ENCODE measurements at places on chromosomes 2 and 18.
A peak's percentile ranks its signal among the peaks of the same experiment; 100 is the strongest.

GRCh38 chr2:141707486-141707885, 423.3 kb downstream of the LRP1B start:
- no peak for DNase-seq

DNA sequence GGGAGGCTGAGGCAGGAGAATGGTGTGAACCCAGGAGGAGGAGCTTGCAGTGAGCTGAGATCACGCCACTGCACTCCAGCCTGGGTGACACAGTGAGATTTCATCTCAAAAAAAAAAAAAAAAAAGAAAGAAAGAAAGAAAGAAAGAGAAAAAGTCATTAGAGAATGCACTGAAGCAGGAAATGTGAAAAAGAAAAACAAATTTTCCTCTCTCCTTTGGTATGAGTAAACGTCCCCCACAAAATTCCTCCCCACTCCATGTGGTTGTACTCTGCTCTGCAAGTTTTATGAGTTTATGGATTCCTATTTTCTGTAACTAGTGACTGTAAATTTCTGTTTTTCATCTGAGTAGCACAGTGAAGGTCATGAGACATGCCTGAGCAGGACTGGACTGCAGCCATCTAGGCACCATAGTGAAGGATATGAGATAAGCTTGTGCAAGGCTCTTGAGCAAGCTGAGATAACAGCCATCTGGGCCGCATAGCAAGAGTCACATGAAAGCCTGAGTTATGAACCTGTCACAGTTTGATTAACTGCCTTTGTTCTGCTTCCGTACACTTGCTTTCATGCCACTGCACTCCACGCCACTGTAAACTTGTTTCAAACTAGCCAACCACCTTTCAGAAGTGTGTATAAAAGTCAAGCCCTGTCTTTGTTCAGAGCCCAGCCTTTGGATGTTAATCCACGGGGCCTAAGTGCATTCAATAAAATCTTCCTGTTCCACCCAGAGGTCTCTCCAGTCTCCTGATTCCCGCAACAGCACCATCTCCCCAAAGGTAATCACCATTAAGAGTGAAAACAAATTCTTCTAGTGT, 50.2 kb downstream of the SKA1 start:
- DNase-seq = no peak

DNA sequence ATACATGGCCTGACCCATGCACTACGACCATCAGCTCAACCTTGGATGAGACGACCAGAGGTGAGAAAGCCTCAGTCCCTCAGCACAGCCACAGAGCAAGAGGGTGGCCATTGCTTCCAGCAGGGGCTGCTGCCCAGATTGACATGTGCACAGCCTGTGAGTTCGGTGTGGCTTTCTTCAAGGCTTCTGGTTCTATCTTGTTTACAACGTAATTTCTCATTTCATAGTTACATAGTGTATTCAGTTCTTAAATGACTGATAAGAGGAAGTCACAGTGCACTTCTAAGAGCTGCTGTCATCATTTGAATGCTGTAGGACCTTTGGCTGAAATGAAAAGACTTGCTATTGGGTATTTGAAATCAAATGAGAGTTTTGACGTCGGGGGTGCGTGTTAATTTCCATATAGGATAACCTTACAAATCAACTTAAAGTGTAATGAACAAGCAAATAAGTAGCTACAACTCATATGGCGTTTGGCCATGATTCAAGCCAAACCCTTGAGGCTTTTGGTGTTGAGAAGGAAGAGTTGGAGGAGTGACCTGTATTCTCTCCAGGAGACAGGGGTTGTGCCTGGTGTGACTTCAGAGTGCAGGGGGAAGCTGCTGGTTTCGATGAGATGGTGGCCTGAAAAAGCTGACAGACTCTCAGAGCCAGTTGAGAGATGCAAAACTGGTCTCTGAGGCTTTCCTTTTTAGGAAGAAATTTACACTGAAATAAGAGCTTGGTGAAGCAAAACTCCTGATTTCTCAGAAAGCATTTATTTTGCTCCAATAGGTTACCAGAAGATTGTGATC, 51.0 kb downstream of the TSHZ1 start:
- DNase-seq = no peak

GRCh38 chr2:23622966-23623675, 238.1 kb downstream of the KLHL29 start:
- DNase-seq = no peak

DNA sequence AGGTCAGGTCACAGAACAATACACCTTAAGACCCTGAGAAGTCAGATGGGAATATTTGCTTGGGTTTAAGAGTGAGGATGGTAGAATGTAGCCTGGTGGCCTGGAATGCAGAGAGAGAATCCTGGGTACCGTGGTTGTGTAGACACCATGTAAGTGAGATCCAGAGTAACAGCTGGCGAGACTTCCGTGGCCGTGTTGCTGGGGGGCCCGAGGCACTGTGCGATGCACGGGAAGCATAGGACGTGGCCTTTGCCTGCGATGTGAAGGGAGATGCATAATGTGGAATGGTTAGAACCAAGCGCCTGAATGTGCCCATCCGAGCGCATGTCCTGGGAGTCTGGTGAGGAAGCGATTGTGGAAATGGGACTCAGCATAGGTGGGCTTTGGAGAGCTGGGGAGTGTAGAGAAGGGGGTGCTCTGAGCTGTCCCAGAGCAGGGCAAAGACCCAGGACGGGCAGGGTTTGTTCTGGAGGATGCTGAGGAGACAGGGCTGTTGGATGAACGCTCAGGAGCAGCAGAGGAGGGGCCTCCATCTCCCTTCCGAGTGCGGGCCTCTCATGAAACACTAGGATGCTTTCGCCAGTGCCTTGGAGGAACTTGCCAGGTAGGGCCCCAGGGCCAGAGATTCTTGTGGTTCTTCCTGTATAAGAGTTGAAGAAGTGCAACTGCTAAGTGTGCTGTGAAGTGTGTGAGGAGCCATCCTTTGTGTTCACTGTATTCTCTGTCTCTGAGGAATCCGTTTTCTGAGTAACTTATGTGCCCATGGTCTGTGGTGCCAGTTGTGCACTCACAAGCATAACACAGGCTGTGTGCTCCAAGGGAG, 7.1 kb downstream of the RNF144A start:
- DNase-seq = no peak

DNA sequence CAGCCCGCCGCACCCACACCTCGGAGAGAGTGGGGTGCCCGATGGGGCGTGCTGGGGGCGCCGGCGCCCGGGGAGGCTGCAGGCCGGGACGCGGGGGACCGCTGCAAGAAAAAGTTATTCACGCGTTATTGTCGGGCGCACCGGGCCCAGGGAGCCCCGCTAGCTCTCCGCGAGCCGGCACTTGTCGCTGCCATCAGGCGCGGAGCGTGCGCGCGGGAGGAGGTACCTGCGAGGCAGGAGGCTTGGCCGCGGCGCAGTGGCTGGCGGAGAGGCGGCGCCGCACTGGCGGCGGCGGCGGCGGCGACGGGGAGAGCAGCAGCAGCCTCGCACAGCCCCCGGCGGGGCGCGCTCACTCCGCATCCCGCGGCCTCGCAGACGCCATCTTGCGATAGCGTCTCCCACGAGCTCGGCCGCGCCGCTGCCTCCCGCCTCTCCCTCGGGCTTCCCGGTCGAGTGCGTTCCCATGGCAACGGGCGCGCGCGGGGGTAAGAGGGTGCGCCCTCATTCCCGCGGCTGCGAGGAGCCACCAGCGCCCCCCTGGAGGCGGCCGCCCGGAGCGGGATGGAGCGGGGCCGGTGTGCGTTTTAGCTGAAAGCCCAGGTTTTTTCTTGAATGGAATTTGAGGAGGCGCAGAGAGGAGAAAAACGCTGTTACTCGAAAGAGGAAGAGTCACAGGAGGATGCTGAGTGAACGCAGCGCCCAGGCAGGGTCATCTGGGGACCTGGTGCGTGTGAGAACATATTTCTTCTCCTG, at the start of gene CHN1:
Gene CHN1, minus strand, starts transcription at position 402 of the 753 bp plus-strand sequence. CDS start 469 bp downstream, outside the sequence.
- DNase-seq = peak; percentile 61

DNA sequence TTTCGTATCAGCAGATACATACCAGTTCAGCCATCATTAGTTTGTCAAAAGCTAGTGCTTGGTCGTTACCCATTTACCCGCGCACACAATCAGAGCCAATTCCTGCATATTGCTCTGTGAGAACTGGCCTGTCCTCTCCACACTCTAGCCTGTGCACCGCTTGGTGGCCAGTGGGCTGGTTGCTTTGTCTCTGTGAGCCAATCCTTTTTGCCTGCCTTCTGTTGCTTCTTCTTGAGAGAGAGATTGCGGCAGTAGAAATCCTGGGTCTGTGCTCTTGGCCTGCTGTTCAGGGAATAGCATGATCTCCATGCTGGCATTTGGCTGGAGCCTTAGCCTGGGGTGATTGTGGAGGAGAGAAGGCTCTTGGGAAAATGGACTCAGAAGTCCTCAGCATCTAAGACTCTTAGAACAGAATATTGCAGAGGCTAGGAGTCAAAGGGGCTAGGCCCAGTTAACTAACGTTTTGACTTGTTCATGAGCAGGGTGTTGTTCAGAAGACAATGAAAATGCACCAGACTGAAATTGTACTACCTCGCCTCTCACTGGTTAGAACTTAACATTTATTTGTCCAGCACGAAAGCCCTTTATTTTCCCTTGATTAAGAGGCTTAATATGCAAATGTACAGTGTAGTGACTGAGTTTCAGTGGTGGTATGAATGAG, 37.1 kb downstream of the MAP4K4 start:
- no peak for DNase-seq

DNA sequence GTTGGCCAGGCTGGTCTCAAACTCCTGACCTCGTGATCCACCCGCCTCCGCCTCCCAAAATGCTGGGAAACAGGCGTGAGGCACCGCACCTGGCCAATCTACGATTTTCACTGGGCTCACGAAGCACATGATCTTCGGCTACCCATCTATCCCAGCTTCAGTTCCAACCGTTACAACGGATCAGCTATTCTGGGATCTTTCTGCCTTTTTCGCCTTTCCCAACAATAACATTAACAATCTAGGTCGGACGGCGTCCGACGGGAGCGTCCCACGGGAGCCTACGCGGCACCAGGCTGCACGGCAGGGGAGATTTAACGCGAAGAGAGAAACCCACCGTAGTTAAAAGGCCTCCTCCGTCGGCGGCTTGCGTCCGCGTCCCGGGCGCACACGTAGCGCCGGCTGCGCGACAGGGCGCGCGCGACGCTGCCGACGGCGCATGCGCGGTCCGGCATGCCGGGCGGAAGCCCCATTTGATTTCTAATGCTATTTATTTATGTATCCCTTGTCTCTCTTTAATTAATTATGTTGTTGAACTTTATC, at the start of gene MSL3B:
Gene MSL3B, minus strand, starts transcription at position 394 of the 540 bp plus-strand sequence.
- DNase-seq = no peak

DNA sequence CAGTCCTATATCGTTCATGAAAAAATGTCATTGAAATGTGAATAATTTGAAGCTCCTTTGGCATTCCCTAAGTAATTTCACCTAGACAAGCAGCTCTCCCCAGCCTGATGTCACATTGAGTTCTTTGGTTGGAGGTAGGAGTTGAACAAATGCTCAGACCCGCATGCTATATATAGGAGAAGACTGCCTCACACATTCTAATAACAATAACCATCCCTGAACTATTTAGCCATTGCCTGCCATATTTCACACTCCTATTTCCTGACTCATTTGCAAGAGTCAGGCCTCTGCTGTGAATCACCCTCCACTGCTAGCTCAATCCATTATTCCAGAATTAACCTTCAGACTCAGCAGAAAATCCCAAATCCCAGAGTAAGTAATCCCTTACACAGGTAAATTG, 256.6 kb upstream of the ACVR2A start:
- DNase-seq = no peak

Measured in NCI-H1048 (cell line).